CD4-positive, alpha-beta T cell (primary cell): ENCODE measurements at places on chromosomes 2 and 18. TPM values are rescaled to one million over a fixed set of nuclear protein-coding genes. Genes with fewer than 3 reads are reported as not detected.

The ANKRD30B gene
- total RNA-seq, result not detected

The AMER3 gene
- total RNA-seq, result not detected

The ACTR1B gene
- 89.5 TPM for total RNA-seq

The GALNT5 gene
- total RNA-seq, result not detected

The ONECUT2 gene
- not detected for total RNA-seq

The LRRTM1 gene
- not detected for total RNA-seq

The TM4SF20 gene
- total RNA-seq, result not detected

The DSC1 gene
- total RNA-seq, result 1.7 TPM

GRCh38 chr2:232231554-232231953 lies 147.0 kb upstream of the ALPP start:
- no peak for DNase-seq

GRCh38 chr2:127051116-127052056 lies 55.6 kb downstream of the BIN1 start:
- no peak for DNase-seq

DNA sequence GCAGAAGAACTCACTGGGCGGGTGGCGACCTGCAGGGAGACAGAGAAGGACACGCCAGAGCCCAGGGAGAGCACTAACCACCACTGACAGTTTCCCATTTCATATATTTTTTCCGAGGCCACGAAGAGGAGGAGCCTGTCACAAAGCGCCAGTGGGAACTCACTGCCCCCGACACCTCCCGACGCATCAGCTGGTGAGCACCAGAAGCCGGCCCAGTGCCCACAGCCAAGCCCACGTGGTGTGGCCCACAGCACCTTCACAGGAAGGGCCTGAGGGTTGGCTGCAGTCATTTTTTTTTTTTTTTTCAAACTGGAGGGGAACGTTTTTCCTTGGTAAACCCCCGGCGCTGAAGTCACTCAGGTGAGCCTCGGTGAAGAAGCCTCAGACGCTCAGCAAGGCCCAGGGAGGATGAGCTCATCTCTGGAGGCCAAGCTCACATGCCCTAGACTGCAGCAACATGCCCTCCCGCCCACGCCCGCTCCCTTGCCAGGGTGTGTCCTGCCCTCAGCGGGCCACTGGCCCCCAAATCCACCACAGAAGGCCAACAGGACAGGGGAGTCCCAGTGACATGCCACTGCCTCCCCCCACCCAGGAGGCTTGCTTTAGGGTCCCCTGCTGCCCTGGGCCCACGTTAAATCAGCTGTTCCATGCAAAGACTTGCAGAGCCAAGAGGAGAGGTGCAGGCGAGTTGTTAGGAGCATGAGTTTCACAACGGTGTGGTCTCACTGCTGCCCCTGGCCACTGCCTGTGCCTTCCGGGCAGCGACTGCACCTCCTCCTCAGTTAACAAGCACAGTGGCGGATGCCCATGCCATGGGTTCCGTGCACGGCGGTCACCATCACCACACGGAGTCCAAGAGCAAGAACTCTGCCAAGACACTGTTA lies 68.1 kb downstream of the PARD6G start:
- DNase-seq, result no peak

DNA sequence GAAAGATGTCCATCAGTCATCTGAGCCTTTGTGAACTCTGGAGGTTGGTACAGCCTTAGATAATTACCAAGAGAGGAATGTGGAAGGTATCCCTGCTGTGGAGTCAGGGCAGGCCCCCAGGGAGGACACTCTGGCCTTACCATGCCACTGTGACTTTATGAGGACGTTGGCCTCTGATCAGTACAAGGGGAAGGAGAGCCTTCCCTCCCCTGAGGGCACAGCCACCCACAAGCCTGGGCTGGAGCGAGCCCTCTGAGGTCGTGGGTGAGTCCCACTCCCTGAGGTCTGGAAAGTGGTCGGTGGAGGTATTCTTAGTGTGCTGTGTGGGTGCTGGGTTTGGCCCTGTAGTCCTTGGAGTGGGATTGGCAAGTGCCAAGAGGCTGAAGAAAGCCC lies 91.6 kb downstream of the STPG4 start:
- DNase-seq, result no peak

GRCh38 chr2:26590508-26590907 lies 50.7 kb downstream of the CIB4 start:
- no peak for DNase-seq

GRCh38 chr2:22518641-22519040 lies 866.3 kb upstream of the KLHL29 start:
- no peak for DNase-seq

GRCh38 chr18:23573626-23574431 lies 12.5 kb downstream of the NPC1 start:
- no peak for DNase-seq

- DNase-seq, result no peak
Observed at GRCh38 chr2:224938651-224939182, 103.6 kb downstream of the DOCK10 start.

DNA sequence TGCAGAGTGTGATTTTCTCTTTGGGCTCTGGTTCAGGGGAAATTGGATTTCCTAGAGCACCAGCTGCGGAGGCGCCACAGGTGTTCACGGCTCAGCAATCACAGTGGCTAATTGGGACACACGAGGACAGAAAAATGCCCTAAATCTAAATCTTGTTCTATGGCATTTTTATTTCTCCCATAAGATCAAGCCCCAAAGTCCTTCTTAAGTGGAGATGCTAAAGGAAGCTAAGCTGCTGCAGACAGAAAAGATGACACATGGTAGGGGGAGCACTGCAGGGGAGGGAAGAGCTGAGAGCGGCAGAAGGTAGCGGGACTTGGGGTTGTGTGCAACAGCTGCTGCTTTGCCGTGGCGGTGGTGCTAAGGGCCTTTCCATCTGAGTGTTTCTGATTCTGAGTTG lies 280.6 kb downstream of the MYT1L start:
- no peak for DNase-seq

DNA sequence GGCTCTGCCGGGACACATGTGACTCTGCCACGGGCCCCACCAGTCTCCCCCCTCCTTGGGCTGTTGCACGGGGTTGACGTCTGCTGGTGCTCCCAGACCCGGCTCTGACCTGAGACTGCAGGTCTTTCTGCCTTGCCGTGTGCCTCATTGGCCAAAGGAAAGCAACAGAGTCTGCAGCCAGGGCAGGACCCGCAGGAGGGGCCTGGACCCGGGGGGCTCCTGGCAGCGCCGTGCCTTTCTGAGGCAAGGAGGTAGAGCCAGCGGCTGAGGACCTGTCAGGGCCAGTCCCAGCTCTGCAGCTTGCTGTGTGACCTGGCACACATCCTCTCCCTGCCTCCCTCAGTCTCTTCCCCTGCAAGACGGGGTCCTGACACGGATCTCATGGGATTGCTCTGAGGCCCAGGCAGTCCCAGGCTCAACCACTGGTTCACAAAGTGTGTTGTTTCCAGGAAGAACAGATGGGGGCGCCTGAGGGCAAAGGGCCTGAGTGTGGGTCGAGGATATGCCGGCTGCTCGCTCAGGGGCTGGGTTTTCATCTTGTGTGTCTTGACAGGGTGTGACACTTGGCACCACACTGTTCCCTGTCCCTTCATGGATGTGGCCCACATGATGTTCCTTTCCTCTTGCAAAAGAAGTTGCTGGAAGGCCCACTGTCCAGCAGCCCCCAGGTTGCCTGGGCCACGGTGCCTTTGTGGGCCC lies 9.0 kb downstream of the CAPN10 start:
- no peak for DNase-seq

GRCh38 chr2:12169721-12170120 lies 423.3 kb downstream of the LPIN1 start:
- DNase-seq, result peak; percentile 61

GRCh38 chr2:101675512-101675911 lies 22.0 kb upstream of the MAP4K4 start:
- no peak for DNase-seq

DNA sequence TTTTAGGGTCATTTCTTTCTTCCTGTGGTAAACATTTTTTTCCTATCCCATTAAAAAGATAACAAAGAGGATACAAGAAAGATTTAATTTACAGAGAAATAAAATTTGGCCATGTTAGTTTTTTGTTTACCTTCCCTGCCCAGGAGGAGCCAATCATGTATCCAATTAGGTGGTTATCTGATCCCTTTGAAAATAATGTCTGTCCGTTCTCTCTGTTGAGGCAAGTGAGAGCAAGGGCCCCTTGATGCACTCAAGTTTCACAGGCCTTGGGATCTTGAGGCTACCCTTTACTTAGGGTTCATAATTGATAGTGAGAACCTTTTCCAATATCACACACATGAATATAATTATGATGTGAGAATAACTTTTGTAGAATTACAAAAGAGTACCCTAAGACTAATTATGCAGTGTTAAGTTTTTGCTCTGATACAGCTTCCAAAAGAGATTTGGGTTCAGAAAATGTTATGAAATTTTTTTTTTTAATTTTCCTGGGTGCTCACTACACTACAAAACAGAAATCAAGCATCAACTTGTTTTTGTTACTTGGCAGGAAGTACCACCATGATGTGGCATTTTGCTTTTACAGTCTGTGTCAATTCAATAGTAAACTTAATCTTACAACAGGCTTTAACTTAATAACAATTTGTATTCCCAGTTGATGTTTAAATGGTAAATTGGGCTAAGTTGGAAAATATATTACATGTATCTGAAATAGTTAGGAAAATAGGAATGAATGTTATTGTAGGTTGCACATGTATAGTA lies 42.0 kb downstream of the AFTPH start:
- DNase-seq, result no peak

GRCh38 chr2:150120326-150120955 lies 367.0 kb downstream of the RND3 start:
- DNase-seq, result no peak

DNA sequence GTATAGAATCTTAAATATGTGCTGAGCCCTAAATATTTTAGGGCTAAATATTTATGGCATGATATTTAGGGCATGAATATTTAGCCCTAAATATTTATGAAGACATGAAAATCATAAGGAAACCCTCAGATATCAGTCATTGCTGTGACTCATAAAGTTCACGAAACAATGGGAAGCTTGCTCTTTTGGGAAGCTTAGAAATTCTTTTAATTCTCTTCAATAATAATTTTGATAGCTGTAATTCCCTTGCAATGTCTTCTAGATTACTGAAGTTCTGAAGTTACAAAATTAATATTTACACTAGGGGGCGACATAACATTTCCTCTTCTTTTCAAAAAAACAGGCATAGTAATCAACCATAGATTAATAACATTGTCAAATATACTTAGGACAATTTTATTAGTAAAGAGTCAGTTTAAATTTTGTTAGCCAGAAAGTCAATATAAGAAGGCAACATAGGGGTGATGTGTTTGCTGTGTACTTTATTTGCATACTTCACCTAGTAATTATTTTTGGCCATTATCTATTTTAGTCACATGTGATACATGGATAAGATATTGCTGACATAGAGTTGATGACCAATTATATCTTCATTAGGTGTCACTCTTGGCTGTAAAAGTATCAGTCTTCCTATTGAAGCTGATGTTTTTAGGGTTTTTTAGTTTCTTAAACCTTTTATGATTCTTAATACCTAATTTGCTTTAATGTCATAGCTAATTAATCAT lies 13.2 kb downstream of the ZNF804A start:
- DNase-seq, result no peak

DNA sequence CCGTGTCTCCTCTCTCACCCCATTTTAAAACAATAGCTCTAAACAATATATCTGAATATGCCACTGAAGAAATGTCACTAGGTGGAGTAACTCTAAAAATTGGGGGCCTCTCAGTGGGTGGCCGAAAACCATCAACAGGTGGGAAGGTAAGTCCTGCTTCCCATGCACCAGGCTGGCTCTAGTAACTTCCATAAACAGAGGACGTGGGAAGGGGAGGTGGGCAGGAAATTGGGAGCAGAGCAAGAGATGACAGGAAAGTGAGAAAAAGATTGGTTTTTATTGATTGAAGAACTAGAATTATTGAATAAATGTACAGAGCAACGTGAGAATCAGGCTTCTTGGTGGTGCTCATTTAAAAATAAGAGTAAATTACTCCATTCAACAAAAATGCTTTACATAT lies 170.4 kb downstream of the SOCS6 start:
- no peak for DNase-seq

DNA sequence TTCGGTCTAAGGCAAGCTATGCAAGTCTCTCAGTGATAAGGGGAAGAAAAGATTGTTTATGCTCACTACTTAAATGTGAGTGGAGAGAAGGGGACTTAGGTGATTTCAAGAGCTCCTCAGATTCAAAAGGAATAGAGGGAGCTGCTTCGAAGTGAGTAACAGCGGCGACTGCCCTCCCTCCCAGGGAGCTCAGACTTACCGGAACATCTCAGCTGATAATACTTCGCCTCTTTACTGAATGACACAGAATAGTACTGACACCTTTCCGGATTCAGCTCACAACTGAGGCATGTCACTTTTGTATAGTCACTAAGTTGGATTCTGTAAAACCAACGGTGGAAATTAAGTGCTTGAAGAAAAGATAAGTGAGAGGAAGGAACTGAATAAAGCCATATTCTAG lies 55.5 kb downstream of the DPP4 start:
- no peak for DNase-seq

GRCh38 chr2:101388232-101388631 lies 929 bp upstream of the CREG2 start:
- DNase-seq, result no peak

DNA sequence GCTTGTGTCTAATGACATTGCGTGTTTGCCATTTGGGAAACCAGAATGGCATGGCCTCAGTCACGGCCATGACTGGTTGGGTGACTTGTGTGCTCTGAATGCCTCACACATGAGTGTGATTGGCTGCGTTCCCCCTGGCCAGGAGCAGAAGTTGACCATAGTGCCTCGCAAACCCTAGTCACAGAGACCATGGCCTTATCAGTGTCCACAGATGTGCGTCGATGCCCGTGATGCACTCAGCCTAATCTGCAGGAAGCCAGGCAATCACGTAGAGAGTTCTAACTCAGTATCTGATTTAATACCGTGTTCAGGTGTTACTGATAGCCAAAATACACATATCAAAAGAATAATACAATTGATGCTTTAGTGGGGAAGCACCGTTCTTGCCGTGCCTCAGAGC lies 64.0 kb downstream of the BOLA3 start:
- no peak for DNase-seq

DNA sequence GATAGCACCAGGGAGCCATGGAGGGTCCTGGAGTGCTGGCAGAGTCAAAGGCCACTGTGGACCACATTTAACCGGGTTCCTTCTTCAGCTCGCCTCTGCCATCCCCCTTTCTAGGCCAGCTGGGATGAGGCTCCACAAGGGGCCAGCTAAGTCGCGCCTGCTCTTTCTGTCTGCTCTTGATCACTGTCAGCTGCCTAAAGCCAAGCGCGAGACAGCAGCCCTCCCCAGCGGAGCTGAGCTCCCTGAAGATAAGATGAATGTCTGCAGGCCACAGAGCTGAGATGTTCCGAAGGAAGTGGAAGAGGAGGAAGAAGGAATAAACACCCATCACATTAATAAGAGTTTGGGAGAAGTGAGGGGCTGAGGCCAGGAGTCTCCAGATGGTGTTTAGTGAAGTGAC lies 99.6 kb downstream of the CELF4 start:
- no peak for DNase-seq

DNA sequence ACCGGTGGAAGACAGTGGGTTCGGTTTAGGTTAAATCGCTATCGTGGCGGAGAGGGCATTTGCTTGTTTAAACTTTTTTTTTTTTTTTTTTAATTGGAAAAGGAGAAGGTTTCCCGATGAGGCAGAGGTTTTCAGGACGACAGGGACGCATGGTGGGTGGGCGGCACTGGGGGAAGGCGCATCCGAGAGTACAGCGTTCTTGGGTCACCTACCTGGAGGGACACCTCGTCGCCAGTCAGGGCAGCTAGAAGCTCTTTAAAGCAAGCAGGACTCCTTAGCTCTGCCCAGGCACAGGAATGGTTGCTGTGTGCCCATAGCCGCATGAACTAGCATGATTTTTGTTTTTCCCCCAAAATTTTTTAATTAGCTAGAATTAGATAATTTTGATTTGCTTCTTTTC lies 437 bp downstream of the LDLRAD4 start:
- no peak for DNase-seq
